ENCODE measurements at places on chromosomes 6 and 20. TPM values are rescaled to one million over a fixed set of nuclear protein-coding genes. Genes with fewer than 3 reads are reported as not detected.

SLC22A1 gene
- total RNA-seq, result 1.5 TPM

PRPH2 gene
- 1.3 TPM for total RNA-seq

DNA sequence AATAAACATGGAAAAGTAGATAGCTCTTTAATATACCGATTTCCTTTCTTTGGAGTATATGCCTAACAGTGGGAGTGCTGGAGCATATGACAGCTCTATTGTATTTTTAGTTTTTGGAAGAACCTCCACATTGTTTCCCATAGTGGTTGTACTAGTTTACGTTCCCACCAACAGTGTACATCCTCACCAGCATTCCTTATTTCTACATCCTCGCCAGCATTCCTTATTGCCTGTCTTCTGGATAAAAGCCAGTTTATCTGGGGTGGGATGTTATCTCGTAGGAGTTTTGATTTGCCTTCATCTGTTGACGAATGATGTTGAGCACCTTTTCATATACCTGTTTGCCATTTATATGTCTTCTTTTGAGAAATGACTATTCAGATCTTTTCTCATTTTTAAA is 2.6 kb downstream of the MICA start:
- DNase-seq, result no peak

- no peak for DNase-seq
Observed at GRCh38 chr6:132592855-132593254, 3.3 kb upstream of the TAAR5 start.

DNA sequence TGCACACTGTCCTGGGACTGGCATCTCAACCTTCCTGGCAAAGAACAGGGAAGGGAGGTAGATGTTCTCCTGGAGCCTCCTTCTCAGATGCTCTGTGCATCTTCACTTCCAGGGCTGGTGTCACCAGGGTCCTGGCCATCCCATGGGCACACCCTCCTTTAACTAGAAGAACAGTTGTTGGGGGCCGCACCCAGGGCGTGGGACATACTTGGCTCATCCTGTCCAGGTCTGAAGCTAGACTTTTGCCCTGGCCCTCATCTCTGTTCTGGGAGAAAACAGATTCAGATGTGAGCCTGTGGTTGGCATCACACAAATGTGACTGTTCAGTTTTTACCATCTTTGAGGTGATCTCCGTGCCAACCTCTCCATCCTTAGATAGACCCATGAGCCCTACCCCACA is 41.6 kb downstream of the FOXC1 start:
- no peak for DNase-seq

GRCh38 chr20:63351326-63351700 is 9.8 kb downstream of the CHRNA4 start:
- DNase-seq, result no peak

DNA sequence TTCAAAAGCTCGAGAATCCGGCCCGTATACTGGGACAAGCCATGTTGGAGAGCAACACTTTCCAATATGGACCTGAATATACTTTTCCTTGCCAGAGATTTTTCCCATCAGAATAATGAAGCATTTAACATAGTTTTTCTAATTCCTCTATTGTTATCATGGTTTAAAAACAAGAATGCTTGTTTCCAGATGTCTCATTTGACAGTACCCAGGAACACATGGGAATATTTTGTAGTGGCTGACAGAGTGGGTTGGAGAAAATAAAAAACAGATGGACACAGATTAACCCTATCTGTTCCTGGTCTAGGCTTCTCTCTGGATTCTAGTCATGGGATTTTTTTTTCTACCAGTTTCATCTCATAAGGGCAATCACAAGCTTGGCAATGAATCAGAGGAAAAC is 164.8 kb upstream of the CEP162 start:
- no peak for DNase-seq

GRCh38 chr6:47438481-47439347 is 38.9 kb upstream of the CD2AP start:
- no peak for DNase-seq

DNA sequence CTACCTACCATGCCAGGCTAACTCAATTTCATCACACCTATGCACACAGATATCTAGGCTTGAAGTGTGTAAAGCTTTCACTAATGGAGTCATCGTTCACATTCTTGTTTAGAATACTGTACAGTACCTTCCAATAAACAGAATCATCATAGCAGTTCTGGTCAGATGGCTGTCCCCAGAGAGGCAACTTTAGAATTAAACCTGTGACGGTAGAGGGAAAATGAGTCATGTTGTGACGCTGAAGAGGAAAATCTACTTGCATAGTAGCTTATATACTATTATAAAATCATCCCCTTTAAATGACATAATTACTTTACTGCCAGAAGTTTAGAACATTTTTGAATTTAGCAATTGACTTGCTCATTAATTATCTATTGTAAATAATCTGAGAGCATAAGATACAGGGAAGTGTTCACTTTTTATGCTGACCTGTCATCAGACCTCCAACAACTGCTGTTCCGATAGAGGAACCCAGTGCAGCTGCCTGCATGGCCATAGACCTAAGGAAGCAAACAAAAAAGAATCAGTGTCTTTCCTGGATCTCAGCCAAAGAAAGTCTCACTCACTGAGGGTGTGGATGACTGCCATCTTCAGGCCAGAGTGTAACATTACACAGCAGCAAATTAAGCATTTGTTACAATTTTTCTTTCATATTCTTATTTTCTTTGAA is 29.8 kb downstream of the RHAG start:
- DNase-seq, result peak; percentile 23

COL9A1 gene
- not detected for total RNA-seq

- no peak for DNase-seq
Observed at GRCh38 chr6:219019-219570, 73.2 kb upstream of the DUSP22 start.

XKR7 gene
- under 0.01 TPM for total RNA-seq

GRCh38 chr6:165222315-165223025 is 86.9 kb downstream of the C6orf118 start:
- no peak for DNase-seq

ROS1 gene
- total RNA-seq, result 129 TPM

SSTR4 gene
- not detected for total RNA-seq

- DNase-seq, result no peak
Observed at GRCh38 chr20:59435518-59435917, 135.1 kb downstream of the EDN3 start.

RSPH9 gene
- total RNA-seq, result 4.2 TPM

GRCh38 chr20:39298571-39299506 is 336.7 kb downstream of the DHX35 start:
- DNase-seq, result peak; percentile 32

- no peak for DNase-seq
Observed at GRCh38 chr20:35122756-35123405, 24.3 kb downstream of the EDEM2 start.

GRCh38 chr20:63132715-63133471 is 83.0 kb downstream of the YTHDF1 start:
- peak; percentile 50 for DNase-seq

- no peak for DNase-seq
Observed at GRCh38 chr20:4667371-4667773, 54.3 kb upstream of the PRND start.

DNA sequence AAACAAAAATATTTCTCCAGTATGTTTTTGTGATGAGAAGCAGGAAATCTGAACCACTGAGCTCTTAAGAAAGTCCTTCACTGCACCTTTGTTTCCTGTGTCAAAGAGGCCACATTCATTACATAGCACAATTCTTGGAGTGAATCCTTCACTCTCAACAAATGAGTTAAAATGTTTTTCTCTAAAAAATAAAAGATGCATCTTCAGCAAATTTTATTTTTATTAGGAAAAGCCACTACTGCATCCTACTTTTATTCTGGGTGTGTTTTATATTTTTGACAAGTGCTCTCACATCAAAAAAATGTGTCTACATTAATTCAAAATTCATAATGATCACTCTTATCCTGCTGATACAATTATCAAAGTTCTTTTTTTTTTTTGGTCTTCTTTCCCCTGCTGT is 76.3 kb downstream of the PLCB4 start:
- no peak for DNase-seq

- DNase-seq, result no peak
Observed at GRCh38 chr20:11521476-11522365, 396.0 kb upstream of the BTBD3 start.

DNA sequence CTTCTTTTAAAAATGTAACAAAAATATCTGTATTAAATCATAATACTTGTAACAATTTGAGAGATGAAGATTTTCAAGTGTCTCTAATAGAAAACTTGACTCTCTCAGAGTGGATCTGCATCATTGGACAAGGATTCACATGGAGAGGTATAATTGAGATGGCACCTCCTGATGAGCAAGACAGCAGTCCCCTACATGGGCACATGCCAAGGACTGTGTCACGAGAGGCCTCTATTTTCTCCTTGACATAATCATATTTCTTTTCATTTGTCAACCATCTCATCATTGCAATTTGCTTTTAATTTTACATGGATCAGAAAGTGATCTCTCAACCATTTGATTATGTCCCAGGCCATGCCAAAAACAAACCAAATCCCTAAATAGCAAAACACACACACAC is 206.8 kb upstream of the THEMIS start:
- DNase-seq, result no peak

DNA sequence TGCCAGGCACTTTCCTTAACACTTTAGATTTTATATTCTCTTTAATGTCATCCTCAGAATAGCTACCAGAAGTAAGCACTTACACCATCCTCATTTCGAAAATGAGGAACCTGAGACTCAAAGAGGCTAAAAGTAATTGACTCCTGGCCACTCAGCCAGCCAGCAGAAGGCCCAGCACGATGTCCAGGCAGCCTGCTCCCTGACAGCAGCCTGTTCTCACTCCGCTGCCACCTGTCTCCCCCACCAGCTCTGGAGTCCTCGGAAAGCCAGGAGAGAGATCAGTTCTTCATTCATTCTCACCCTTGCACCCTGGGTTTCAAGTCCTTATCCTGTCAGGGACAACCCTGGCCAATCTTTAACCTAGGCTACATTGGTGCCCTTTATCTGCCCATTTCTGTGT is 174.0 kb downstream of the SASH1 start:
- DNase-seq, result no peak

GNL1 gene
- total RNA-seq, result 41.9 TPM

RSPH4A gene
- 5.6 TPM for total RNA-seq

GRCh38 chr20:41654292-41654691 is 36.1 kb upstream of the CHD6 start:
- no peak for DNase-seq

DNA sequence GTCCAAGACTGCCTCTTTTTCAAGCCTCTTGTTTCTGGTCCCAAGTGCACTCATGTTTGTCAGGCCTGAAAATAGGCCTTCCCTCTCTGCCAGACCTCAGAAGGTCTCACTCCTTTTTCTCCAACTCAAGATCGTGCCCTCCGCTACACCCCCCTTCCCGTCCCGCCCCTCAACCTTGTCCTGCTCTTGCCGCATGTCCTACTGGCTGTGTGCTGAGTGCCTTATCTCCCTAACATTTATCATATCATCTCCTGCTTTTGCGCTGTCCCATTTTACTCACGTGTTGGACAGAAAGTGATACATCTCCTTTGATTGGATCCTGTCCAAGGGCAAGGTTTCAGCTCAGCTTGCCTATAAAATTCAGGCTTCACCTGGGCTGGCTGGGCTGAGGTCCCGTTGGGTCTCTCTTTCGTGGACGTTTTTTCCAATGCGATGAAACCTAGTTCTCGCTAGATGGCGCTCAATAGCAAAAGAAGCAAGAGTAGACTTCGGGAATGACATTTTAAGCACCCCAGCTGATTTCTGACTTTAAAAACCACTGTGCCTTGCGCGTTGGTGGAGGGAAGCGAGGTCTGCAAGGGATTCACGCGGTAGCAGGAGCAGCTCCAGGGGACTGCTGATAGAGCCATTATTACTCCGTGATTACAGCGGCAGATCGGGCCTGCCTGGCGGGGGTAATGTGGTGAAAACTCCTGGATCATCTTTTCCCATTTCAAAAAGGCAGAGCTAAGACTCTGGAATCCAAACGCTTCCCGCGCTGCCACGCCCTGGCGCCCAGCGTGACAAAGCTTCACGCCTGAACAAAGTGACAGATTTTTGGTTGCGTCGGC is 137.6 kb downstream of the IMPG1 start:
- peak; percentile 24 for DNase-seq

DNA sequence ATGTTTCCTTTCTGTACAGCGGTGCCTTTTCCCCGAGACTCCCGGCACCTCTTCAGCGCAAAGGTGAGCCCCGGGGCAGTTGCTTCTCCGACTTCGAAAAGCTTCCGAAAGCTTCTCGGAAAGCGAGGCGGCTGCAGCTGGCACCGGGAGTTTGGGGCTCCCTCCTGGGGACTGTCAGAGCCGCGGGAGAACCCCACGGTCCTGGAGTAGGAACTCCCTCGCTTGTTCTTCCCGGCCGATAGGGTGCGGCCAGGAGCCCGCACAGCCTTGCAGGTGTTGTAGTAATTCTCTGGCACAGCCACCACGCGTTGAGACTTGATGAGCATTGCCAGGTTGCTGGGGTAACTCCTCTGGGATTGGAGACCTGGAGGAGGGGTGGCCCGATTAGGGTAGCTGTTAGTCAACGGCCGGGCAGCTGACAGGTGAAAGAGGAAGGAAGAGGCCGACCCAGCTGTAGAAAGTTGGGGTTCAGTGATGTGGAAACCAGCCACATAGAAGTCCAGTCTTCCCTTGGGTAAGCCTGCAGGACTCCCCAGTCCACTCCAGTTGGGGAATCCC is 721 bp downstream of the KDM1B start:
- no peak for DNase-seq

- DNase-seq, result no peak
Observed at GRCh38 chr6:164087211-164087610, 672.7 kb downstream of the QKI start.

DNA sequence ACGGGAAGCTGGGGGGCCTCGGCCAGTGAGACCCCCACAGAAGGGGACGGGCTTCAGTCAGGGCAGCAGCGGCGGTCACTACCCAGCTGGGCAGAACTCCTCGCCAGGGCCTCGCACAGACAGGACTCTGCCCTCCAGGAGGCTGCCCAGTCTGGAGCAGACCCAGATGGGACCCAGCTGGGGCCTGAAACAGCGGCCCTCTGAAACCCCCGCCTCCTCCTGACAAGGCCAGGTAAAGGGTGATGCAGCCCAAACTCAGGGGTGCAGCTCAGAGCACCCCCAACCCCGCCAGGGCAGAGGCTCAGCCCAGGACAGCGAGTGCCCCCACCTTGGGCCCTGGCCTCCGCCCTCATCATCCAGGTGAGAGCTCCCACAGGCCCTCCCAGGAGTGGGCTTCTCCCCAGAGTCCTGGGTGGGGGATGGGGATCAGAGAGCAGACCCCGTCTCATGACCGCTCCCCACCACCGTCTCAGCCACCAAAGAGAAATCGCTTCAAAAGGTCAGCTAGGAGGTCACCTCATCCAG is 2.2 kb downstream of the EEF1A2 start:
- peak; percentile 63 for DNase-seq

GRCh38 chr6:161755080-161755479 is 481.2 kb upstream of the AGPAT4 start:
- DNase-seq, result no peak

PERP gene
- 28.4 TPM for total RNA-seq

All from upper lobe of left lung (tissue), 6 donors.